WERI-Rb-1 (cell line): ENCODE measurements at places on chromosomes 2 and 18.
A peak's percentile ranks its signal among the peaks of the same experiment; 100 is the strongest.

DNA sequence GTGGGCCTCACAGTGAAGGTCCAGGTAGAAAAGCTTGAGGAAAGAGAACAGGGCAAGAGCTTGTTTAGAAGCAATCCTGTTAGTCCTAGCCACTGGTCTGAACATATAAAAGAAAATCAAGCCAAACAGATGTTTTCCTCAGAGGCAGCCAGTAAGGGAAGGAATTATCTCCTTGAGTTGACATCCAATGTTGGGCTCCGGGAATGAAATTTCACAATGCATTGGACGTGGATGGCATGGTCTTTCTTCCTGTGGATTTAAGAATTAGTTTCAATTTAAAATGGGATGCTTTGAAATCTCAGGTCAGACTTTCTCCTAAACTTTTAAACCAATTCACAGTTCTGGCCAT lies 92.1 kb downstream of the ACKR3 start:
- no peak for DNase-seq

DNA sequence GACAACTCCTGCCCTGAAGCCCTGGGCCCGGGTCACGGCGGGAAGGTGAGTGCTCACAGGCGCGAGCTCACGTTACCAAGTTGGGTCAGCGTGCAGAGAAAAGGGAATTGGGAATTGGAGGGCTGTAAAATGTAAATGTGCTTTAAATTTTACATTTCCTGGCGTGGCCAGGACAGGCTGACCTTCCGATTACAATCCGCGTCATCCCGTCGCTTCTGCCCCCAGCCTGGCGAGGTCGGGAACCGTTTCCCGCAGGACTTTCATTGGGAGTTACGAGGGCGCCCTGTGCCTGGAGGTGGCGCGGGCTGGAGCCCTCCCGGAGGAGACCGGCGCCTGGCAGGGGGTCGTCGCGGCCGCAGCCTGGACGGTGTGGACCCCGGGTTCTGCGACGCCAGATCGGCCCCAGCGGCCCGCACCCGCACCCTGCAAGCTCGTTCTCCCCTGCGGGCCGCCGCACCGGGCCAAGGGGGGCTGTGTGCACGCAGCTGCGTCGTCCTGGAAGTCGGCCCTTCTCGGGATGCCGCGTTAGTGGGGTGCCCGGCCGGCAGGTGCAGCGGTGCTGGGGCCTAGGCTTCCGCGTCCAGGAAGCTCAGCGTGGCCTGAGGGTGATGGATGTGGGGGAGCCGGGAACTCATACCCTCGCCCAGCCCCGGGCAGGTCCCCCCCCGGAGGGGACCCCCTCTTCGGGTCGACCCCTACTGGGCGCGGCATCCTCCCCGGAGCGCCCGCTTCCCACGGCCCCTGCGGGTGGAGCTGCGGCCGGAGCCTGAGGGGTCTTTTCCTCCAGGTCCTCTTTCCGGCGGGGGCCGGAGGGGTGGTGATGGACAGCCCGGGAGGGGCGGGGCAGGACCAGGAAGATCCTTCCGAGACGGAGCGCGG lies 63.9 kb downstream of the LRRFIP1 start:
- no peak for DNase-seq

GRCh38 chr18:76205906-76206305 lies 289.1 kb downstream of the ZNF516 start:
- no peak for DNase-seq

DNA sequence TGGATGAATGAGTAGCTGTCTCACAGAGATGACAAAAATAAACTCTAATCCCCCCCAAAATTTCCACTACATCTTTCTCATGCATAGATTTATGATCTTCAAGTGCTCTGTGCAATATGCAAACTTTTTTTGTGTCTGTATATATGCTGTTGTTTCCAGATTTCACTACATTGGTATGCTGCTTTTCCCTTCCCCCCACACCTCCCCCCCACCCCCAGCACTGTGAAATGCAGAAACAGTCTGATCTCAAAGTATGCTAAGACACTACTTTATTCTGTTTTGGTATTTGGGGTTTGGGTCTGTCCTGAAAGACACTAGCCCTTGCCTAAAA lies 524 bp upstream of the KLHL14 start:
- DNase-seq = no peak

DNA sequence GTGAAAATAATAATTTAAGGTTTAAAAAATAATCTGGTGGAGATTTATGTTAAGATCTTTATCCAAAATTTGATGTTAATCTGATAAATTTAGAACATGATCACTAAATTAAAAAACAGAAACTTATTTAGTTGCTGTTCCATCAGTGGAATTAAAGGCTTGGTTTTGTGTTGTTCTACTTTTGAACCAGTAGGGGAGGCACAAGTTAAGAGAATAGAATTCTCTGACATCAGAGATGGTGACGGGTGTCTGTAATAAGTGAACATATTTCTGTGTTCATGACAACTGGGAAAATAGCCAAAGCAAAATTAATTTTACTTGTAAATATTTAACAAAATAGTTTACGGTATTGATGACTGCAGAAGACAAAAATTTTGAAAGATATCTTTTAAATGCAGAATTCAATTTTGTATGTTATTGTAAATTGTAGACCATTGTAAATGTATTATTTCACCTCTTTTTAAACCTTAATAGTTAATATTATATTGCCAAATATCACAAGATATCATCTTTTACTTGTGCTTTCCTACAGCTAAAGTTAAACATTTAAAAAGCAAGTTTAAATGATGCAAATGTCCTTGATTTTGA lies 106.0 kb downstream of the UBR3 start:
- no peak for DNase-seq

- DNase-seq = no peak
These were observed 900 bp downstream of the SLC40A1 start for GRCh38 chr2:189579585-189580186.

- DNase-seq = peak; percentile 77
These were observed 149.8 kb downstream of the TANC1 start for GRCh38 chr2:159118115-159118858.

DNA sequence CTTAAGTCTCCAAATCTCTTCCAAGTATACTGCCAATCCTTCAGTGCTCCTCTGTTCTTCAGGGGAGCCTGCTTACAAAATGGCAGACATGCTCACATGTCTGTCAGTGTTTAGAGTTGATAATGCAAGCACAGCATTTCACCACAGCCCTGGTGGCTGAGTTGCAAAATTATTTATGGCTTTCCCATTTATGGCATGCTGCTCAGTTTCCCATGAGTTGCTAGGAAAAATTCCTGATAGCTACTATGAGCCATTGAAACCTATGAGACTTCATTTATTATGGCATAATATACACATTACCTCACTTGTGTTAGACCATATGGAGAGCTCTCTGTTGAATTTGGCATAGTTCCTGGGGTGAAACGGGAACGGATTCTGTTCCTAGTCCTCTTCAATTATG lies 448.7 kb upstream of the TCF4 start:
- no peak for DNase-seq

GRCh38 chr2:219656526-219656925 lies 29.1 kb downstream of the SLC4A3 start:
- DNase-seq = no peak

DNA sequence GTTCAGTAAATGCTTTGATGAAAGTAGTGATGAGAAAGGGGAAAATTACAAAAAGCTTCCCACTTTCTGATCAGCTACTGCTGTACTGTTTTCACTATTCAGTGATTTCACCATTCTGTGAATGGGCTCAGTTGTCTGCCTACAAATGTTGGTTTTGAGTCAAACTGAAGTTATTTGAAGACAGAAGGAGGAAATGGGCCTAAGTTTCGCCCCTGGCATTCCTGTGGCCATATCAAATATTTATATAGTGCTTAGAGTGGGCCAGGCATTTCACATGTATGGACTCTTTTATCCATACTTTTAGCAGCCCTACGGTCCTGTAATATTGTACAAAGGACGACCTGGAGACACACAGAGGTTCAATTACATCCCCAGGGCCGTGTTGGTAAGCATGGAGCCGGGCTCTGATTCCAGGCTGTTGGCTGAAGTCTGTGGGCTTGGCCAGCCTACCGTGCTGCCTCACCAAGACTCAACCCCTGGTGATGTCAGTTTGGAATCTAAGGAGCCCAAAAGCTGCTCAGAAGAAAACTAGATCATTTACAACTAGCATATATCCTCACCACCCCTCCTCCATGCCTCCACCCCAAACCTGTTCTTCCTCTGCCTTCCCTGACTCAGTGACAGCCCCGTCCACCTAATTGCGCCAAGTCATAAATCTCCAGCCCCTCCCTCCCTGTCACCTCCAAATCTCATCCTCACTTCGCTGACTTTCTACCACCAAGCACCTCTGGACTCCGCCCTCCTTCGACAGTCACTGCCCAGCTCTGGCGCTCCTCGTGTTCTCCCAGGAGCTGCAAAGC lies 10.1 kb upstream of the GRHL1 start:
- DNase-seq = no peak

GRCh38 chr2:174600349-174600748 lies 2.7 kb upstream of the WIPF1 start:
- no peak for DNase-seq

- DNase-seq = peak; percentile 71
These were observed 4.7 kb downstream of the CDK5R2 start for GRCh38 chr2:218964041-218964771.

- DNase-seq = no peak
These were observed 950.1 kb downstream of the TRIB2 start for GRCh38 chr2:13666582-13667414.
